ENCODE measurements at places on chromosomes 7 and 10.

GRCh38 chr10:80187465-80188409 lies 17.6 kb downstream of the ANXA11 start:
- DNase-seq = peak; percentile 77

DNA sequence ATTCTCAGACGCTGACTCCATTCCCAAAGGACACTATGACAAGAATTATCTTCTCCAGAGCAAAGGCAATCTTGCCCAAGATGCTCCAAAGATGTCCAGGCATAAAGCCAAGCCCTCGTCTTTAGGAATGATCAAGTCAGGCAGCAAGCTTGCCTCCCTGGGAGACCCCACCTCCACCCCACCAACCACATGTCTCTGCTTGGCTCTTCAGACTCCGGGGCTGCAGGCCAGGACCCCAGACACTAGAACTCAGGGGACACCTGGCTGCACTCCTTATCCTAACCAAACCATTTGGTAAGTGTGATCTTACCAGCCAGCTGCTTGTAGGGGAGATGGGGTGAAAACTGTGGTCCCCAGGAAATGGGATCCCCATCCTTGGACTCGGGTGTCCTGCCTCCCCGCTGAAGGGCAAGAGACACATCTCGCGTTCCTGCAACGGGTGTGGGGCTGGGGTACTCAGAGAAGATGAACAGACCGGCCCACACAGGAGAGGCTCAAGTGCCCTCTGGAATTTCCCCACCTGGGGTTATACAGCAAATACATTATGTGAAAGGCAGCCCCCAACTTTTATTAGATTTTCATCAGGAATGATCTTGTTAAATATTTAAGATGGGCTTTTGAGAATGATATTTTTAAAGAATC lies 55.7 kb downstream of the INSIG1 start:
- no peak for DNase-seq

DNA sequence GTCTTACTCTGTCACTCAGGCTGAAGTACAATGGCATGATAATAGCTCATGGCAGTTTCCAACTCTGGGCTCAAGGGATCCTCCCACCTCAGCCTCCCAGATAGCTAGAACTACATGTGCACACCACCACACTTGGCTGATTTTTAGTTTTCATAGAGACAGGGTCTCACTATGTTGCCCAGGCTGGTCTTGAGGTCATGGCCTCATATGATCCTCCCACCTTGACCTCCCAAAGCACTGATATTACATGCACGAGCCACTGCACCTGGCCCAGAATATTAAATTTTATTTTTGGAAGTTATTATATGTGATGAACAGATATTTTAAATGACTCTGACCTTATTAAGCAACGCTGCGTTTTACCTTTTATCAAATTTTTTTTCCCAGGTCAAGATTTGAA lies 94.4 kb downstream of the PODXL start:
- no peak for DNase-seq

- DNase-seq = no peak
These were observed 83.9 kb downstream of the OSBPL3 start for GRCh38 chr7:24896031-24896501.

DNA sequence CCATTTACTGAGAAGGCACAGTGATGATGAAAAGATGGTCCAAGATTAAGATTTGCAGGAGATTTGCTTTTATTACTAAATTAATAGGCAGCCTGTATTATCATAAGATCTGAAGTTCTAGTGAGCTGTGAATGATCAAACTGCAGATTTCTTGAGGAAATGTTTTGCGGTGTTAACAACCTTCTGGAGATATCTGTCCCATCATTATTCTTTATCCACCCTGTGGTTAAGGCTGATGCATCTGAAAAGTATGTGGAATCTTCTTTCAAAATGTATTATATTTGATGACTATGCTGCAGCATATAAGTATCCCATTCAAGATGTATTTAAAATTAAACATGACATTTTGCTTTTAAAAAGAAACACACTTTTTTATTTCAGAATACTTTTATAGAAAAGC lies 150.3 kb downstream of the POLR1F start:
- no peak for DNase-seq

DNA sequence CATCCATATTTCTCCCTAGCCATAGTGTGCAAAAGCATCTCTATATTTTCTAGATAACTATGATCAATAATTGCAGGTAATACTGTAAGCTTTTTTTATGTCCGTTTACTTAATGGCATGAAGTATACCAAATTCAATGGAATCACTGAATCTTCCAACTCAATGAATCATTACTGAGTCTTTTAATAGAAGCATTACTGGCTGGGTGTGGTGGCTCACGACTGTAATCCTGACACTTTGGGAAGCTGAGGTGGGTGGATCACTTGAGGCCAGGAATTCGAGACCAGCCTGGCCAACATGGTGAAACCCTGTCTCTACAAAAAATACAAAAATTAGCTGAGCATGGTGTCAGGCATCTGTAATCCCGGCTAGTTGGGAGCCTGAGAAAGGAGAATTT lies 372.5 kb downstream of the BMPER start:
- DNase-seq = no peak

DNA sequence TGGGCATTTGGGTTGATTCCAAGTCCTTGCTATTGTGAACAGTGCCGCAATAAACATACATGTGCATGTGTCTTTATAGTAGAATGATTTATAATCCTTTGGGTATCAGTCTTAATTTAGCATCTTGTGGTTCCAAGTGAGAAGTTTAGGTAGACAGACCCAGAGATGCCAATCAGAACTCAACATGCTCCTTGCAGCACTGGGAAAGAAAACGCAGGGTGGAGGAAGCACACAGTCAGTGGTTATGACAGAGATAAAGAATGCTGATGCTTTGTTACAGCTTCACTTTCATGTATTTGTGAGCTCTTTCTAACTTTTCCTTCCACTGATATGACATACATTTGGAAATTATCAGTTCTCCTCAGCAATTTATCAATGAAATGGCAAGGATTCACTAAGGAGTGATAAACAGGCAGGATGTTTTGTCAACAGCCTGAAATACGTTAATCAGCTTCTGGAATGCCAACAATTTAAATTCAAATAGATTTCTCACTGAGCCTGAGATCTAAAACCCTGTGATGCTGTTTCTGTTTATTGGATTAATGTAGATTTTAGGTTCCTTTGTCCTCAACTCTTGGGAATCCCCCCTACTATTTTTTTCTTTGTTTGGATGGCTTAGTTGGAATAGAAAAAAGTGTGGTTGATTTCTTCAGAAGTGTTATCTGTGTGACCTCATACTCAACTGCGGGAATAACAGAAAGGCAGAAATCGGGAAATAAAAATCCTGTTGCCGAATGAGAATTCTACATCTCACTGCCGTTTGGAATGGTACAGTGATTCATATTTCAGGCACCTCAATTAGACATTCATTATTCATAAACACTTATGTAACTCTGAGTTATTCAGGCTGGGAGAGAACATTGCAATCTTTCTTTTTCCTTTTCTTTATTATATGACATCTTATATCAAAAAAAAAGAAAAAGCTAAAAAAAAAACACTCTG lies 675.0 kb downstream of the CNTNAP2 start:
- DNase-seq = no peak

Data from hematopoietic multipotent progenitor cell treated with erythropoietin and hydrocortisone succinate and interleukin-3 and kit ligand, for 6 days (in vitro differentiated cells).